ENCODE measurements at places on chromosomes 12 and 14.

GRCh38 chr12:47977046-47977771 is 13.8 kb downstream of the TMEM106C start:
- no peak for DNase-seq

GRCh38 chr14:21057803-21058675 is at the start of gene RNASE8:
RNASE8 (plus strand) TSS chr14:21057822; CDS start chr14:21057893, 71 bp downstream.
- no peak for DNase-seq

DNA sequence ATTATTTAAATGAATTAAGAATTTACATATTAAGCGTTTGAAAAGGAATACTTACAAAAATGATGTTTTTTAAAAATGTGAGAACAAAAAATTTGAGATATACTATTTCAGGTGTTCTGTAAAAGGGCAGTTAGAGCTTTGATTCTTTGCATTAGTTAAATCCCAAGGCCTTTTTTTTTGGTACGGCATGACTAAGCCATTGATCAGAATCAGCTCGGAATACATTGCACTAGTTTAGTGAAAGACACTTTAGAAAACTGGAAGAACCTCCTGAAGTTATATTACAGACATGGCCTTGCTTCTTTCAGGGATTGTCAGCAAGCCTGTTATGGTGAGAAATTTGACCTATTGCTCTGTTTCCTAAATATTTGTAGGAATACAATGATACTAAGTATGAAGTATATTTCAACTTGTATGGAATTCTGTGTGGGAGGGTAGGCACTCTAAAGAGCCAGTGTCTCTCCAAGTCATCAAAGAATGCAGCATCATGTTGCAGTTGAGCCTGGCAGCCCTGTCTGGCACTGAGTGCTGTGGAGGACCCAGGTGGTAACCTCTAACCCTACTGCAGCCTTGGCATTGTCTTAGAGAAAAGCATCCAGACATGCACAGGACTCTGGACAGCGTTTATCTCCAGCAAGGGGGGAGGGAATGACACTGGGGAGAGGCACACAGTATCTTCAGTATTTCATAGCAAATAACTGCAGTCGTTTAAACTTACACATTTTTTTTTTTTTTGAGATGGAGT is 1.5 kb downstream of the KLC1 start:
- DNase-seq: no peak

- DNase-seq: no peak
Observed at GRCh38 chr14:60632777-60633176, 16.5 kb downstream of the SIX1 start.

- no peak for DNase-seq
Observed at GRCh38 chr12:12441843-12442461, 85.1 kb downstream of the BORCS5 start.

DNA sequence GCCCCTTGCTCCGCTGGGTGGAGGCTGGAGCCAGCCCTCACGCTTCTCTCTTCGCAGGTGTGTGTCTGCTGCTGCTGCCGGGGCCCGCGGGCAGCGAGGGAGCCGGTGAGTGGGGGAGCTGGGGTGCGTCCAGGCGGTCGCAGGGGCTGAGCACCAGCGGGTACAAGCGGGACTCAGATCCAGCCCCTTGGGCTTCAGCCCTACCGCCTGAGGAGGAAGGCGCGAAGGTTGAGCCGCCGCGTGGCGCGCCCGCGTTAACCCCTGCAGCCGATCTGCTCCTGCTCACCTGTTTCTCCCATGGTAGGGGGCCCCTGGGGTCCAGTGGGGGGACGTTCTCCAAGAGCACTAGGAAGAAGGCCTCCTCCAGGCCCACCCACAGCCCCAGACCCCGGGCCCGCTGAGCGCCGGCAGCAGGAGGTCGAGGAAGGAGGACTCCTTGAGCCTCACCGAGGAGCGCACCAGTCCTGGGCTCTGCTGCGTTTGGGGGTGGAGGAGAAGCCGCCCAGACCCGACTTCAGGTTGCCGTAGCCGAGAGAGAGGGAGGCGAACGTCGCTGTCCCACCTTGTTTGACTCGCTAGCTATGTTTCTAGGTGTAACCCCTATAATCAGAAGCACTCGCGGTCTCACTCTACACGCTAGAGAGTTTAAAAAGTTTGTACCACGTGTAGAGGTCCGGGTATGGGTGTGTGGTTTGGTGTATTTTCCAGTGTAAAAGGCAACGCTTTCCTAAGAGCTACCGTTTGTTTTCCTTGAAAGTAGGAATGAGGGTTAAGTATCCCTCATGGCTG is 834 bp downstream of the COCH start:
- no peak for DNase-seq

- peak; percentile 71 for DNase-seq
Observed at GRCh38 chr12:98374007-98374406, 141.4 kb upstream of the TMPO start.

GRCh38 chr12:85641796-85642195 is 194.4 kb downstream of the RASSF9 start:
- no peak for DNase-seq

All from muscle of leg (tissue), 16 donors.